ENCODE measurements at places on chromosomes 1 and 21. TPM values are rescaled to one million over a fixed set of nuclear protein-coding genes. Genes with fewer than 3 reads are reported as not detected.

LCE6A gene
- not detected for total RNA-seq

CRP gene
- not detected for total RNA-seq

C1orf21 gene
- 69.9 TPM for total RNA-seq

FALEC gene
- not detected for total RNA-seq

- H3K4me1 ChIP-seq = no peaks in the 10 kb centered on the region
These were observed 1.3 kb downstream of the PLD5 start for GRCh38 chr1:242522996-242523718.

DNA sequence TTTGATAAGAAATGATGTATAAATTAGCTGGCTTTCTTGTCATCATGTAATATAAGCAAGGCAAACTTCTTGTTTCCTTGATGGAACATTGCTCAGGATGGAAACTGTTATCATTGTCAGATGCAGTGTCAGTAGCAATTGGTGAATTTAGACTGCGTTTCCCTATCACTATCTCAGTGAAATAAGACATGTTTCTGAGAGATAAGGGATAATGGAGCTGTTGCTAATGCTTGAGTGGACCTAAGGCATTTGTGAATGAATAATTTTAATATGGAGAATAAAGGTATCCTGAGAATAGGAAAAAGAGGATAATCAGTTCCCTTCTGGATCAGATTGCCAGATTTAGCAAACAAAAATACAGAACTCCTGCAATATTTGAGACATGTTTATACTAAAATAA is 160.9 kb downstream of the HLX start:
- DNase-seq = no peak
- no peaks in the 10 kb centered on the region for H3K27me3 ChIP-seq
- H3K4me1 ChIP-seq = no peaks in the 10 kb centered on the region
- H3K36me3 ChIP-seq = no peaks in the 10 kb centered on the region
- no peak overlapping the region for H3K27ac ChIP-seq

DNA sequence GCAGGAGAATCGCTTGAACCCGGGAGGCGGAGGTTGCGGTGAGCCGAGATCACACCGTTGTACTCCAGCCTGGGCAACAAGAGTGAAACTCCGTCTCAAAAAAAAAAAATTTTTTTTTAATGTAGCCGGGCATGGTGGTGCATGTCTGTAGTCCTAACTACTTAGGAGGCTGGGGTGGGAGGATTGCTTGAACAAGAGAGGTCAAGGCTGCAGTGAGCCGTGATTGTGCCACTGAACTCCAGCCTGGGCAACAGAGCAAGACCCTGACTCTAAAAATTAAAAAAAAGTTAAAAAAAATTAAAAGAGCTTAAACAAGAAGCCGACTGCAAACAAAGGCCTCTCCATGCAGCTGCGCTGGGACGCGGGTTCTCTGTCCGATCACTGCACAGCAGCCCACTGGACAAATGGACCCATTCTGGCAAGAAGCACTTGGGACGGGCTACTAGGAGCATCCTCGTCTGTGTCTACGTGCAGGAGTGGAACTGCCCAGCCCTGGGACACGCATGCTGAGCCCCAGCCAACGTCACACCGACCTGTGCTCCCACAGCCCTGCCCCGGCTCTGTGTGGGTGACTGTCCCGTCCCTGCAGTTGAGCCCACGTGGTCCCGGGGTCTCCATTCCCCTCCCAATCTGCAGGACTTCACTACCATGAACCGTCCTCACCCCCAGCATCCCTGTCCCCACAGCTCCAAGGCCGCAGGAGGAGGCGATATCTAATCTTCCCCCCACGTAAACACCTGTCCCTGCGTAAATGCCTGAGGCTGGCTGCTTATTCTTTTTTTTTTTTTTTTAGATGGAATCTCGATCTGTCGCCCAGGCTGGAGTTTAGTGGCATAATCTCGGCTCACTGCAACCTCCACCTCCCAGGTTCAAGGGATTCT is 12.3 kb downstream of the SLC35E2B start:
- H3K4me1 ChIP-seq = no peaks in the 10 kb centered on the region
- DNase-seq = no peak
- H3K4me3 ChIP-seq = no peak overlapping the region
- H3K27ac ChIP-seq = no peak overlapping the region
- no peaks in the 10 kb centered on the region for H3K36me3 ChIP-seq

- H3K4me3 ChIP-seq = no peak overlapping the region
- no peak overlapping the region for H3K27ac ChIP-seq
- no peaks in the 10 kb centered on the region for H3K27me3 ChIP-seq
- H3K36me3 ChIP-seq = no peaks in the 10 kb centered on the region
These were observed 110.1 kb downstream of the SLC45A1 start for GRCh38 chr1:8427986-8428385.

GRCh38 chr1:221783437-221783836 is 41.5 kb upstream of the DUSP10 start:
- H3K27me3 ChIP-seq = no peaks in the 10 kb centered on the region
- no peaks in the 10 kb centered on the region for H3K36me3 ChIP-seq
- no peak overlapping the region for H3K4me3 ChIP-seq
- H3K27ac ChIP-seq = no peak overlapping the region
- DNase-seq = no peak
- H3K4me1 ChIP-seq = no peaks in the 10 kb centered on the region

DNA sequence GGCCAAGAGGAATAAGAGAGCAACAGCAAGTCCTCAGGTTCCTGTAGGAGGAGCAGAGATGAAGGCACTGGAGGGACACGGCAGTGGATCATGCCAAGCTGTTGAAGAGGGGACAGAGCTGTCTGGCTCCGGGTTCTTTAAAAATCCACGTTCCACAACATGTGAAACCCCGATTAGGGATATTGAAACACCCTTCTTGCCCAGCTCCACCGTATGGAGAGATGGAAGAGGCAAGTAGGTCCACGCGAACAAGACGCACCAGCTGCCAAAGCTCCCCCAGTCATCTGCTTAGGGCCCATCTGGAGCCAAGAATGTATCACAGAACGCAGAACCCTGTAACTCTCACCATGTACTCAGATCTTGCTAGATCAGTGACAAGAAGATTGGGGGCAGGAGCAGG is 3.9 kb downstream of the C1orf198 start:
- H3K27me3 ChIP-seq = no peaks in the 10 kb centered on the region
- H3K4me3 ChIP-seq = no peak overlapping the region
- H3K4me1 ChIP-seq = peaks cover 82% of the 10 kb centered on the region
- peaks cover 4% of the 10 kb centered on the region for H3K36me3 ChIP-seq
- peak overlapping the region; percentile 18 for H3K27ac ChIP-seq
- no peak for DNase-seq

DNA sequence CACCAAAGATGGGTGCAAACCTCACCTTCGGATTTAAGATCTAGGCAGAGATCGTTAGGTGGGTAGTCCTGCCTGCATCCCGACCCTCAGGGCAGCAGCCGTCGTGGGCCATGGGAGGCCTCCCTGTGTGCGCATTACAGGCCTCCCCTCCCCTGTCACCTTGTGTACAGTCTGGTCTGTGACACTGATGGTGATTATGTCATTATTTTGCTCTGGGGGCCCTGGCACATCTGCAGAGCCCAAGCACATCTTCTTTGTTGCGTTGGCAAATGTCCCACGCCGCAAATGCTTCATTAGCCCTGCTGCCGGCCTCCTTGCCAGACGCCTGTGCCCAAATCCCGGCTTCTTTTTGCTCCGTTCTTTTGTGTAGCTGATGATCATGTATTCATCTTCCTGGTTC is 31.7 kb downstream of the PROX1 start:
- peaks cover 43% of the 10 kb centered on the region for H3K4me1 ChIP-seq
- H3K36me3 ChIP-seq = no peaks in the 10 kb centered on the region
- DNase-seq = no peak
- H3K4me3 ChIP-seq = no peak overlapping the region

GRCh38 chr1:201551877-201552731 is 13.2 kb downstream of the NAV1 start:
- H3K36me3 ChIP-seq = no peaks in the 10 kb centered on the region
- DNase-seq = no peak
- no peaks in the 10 kb centered on the region for H3K27me3 ChIP-seq
- peak overlapping the region; percentile 76 for H3K27ac ChIP-seq
- peaks cover 55% of the 10 kb centered on the region for H3K4me1 ChIP-seq
- H3K4me3 ChIP-seq = no peak overlapping the region

All from heart left ventricle (tissue), 16 donors.